ENCODE measurements at places on chromosomes 5 and 9.

DNA sequence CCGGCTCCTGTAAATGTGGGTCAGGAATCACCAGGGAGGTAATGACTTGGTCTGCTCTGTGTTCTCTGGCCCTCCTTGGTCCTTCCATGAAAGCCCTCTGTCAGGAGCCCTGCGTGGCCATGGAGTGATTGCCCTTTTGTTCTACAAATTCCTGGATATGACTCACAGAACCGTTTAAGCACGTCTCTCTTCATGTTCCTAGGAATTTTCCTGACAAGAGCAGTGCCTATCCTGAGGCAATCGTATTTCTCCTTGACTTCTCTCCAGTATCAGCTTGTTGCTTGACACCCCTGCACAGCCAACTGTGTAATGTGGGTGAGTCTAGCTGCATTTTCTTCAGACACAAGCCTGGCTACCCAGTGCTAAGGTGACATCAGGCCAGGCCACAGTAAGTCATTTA lies 274.3 kb upstream of the ZNF462 start:
- DNase-seq, result peak; percentile 36

- no peak for DNase-seq
Observed at GRCh38 chr5:18023275-18023674, 389.0 kb downstream of the TAF11L14 start.

GRCh38 chr9:108606401-108606800 lies 249.4 kb downstream of the ACTL7B start:
- no peak for DNase-seq

GRCh38 chr5:157446412-157446935 lies 13.5 kb upstream of the NIPAL4 start:
- DNase-seq, result no peak

GRCh38 chr5:149166591-149167100 lies 25.4 kb downstream of the ABLIM3 start:
- DNase-seq, result no peak

GRCh38 chr9:99052815-99053715 lies 51.8 kb upstream of the TGFBR1 start:
- DNase-seq, result no peak

DNA sequence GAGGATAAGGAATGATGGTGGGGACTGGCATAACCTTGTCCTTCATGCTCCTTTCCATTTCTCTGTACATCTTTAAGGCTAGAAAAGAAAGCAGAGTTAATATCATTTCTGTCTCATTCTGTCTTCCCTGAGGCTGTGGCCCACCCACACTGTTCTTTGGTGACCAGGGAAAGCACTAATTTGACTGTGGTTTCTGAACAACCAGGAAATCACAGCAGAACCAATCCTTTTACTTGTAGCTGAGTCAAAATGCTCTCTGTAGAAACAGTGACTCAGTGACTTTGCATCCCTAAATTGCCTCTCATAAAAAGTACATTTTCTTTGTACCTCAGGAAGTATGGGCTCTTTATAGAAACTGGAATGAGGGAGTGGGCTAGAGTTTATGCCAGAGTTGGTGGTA lies 28.1 kb downstream of the IL33 start:
- no peak for DNase-seq

- DNase-seq, result no peak
Observed at GRCh38 chr5:121746763-121747162, 104.9 kb upstream of the FTMT start.

DNA sequence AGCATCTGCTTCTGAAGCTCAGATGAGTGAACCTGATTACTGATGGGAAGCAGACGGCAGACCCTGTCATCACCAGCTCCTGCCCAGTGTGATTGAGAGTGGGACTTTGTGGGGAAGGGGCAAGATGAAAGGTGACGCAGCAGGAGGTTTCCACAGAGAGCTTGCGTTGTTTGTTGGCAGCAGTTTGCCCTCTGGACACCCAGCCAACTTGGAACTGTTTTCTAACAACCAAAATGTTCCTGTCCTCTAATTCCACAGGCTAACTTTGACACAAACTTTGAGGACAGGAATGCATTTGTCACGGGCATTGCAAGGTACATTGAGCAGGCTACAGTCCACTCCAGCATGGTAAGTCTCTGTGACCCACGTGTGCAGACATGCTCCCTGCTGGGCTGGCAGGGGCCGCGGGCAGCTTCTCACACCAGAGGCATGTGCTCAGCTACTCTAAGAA lies 20.9 kb downstream of the CYFIP2 start:
- no peak for DNase-seq

DNA sequence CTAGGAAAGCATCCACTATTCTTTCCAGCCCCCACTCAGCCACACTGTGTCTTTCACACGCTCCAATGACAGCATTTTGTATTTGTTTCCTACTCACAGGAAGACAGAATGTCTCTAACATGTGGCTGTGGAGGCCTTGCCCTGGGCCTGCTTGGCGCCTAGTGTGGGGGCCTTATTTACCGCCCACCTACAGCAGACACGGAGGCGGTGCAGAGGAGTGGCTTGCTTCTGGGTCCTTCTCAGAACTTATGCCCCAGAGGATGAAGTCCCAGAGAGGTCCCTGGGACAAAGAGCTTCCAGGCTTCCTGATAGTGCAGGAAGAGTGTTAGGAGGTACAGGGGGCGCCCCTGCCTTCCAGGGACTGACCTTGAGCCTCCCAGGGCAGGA lies 8.5 kb upstream of the MRNIP start:
- DNase-seq, result no peak

DNA sequence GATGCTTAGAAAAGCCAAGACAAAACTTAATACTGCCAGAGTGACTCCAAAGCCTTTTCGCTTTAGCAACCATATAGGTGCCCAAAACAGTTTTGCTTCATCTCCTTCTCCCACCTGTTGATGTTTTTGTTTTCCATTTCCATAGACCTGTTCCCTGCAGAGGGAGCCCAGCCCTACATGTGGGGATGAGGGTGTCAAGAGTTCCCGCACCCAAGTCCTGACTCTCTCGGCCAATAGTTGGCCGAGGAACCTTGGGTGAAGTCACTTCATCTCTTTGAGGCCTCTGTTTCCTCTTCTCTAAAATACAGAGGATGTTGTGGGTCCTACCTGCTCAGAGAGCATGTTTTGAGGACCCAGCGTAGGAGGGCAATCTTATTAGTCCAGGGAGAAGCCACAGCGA lies 38.5 kb upstream of the LCP2 start:
- no peak for DNase-seq

- no peak for DNase-seq
Observed at GRCh38 chr5:132281856-132282614, 12.2 kb upstream of the SLC22A4 start.

DNA sequence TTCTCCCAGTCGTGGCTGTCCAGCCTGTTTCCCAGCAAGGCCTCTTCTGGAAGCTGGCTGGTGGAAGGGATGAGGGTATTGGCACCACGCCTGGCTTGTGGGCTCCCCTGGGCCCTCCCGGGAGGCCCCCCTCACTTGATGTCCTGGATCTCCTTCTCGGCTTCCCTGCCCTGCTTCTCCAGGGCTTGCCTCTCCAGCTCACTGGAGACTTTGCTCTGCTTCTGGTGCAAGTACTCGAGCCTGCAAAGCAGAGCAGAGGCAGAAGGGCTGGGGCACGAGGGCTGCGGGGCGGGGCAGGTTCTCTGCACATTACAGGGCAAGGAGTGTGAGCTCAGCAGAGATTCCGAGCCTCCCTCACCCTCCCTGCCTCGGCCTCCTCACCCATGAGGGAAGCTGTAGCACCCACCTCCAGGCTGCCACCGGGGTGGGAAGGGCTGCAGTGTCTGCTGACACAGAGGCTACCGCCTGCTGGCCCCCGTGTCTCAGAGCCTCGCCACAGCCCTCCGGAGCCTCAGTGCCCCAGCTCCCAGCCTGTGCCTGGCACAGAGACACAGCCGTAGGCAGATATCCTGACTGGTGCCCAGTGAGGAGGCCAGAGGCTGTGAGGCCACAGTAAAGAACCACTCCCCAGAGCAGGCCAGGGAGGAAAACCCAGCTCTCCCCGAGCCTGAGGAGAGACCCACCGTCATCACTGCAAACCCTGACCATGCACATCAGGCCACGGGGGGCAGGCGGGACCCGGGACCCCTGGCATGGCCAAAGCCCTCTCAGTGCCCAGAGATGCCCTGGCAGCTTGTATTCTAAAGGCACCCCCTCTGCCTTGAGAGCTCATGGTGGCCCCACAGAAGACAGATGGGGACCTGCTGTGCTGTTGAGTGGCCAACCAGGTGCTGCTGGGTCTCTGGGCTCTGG lies 7.2 kb downstream of the SNAPC4 start:
- DNase-seq, result no peak

DNA sequence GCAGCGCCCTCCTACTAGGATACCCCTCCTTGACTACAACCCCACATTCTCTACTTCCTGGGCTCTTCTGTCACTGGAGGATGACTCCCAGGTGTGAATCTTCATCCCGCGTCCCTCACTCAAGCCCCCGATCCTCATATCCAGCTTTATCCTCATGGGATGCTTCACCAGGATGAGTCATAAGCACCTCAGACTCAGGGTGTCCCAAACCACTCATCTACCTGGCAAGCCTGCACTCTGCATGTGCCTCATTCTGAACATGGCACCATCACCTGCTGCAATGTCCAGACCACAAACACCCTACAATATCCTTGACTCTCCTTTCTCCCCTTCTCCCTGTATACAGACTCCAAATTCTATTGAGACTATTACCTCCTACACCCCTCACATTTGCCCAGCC lies 1.5 kb upstream of the TGFBI start:
- DNase-seq, result no peak

Measured in retinal pigment epithelial cell (primary cell).